ENCODE measurements at places on chromosomes 4 and X. TPM values are rescaled to one million over a fixed set of nuclear protein-coding genes. Genes with fewer than 3 reads are reported as not detected.
A peak's percentile ranks its signal among the peaks of the same experiment; 100 is the strongest.

GRCh38 chr4:128757712-128758111 is 51.8 kb upstream of the JADE1 start:
- DNase-seq, result no peak

- no peak for DNase-seq
Observed at GRCh38 chr4:47747211-47747610, 90.7 kb downstream of the CORIN start.

DNA sequence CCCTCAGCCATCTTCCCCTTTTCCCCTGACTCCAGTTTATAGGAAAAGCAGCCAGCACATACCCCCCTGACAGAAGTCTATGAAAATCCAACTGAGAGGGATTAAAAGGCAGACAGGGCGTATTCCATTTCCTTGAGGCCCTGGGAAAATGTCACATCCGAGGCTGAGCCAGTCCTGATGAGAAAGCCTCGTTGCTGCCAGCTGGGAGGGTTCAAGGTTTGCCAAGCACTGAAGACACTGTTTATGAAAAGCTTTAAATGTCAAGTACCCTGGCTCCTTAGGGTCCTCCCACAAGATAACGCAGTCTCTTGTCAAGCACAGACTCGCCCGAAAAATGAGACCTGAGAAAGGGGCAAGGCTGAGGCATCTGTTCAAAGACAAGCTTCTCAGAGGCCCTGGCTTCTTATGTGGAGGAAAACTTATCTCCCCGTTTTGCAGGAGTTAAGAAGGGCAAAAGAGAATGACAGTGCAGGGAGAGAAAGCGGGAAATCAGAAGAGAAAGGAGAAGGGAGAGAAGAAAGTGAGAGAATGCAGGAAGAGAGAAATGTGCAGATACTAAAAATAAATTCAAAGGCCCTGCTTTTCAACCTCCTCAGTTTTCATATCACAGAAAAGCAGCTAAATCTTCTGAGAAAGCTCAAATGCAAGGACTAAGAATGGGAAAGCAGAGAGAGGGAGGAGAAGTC is 44.7 kb downstream of the SCD5 start:
- peak; percentile 9 for DNase-seq

GRCh38 chrX:10231461-10231860 is 74.7 kb downstream of the CLCN4 start:
- no peak for DNase-seq

- DNase-seq, result no peak
Observed at GRCh38 chrX:44143061-44143602, 169.9 kb upstream of the NDP start.

DNA sequence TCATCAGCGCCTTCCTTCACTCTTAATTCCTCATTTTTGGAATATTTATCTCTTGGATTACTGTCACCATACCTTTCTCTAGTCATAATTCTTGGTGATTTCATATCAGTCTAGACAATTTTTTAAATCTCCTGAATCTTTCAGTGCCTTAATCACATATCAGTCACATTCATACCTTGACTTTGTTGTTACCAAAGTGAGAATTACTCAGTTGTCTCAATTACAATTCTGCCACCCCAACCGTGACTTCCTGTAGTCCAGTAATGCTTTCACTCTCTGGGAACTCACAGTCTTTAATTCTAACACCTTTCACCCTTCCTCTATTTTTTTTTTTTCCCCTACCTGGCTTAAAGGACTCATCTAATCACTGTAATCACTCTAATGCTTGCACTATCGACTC is 1275.3 kb upstream of the TENM3 start:
- no peak for DNase-seq

GRCh38 chr4:54574500-54574899 is 83.3 kb upstream of the KIT start:
- DNase-seq, result no peak

GRCh38 chr4:38570647-38571276 is 93.2 kb upstream of the KLF3 start:
- no peak for DNase-seq

DNA sequence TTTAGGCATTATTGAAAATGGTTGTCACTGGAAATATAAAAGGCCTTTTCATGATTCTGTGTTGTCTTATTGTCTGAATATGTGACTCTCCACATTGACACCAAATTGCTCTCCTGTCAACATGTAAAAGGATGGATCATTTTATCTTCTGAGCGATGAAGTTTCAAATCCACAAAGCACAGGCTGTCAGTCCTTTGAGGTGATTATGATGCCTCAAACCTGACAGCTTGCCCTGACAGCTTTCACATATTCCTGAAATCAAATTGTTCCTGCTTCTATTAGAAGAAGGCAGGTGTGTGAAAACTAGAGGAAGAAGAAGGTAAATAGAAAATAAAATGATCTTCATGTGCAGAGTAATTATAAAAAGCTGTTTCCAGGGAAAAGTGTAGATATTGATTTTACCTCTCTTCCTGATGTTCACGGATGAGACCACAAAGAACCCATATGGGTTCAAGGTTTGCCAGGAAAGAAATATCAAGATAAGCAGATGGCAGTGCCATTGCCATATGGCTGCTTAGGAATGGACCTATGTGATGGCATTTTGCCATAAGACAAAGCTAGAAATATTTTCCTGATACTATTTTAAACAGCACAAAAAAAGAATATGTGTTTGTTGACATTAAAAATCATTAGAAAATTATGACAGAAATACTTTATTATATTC is 1006.3 kb upstream of the AGA start:
- no peak for DNase-seq

DNA sequence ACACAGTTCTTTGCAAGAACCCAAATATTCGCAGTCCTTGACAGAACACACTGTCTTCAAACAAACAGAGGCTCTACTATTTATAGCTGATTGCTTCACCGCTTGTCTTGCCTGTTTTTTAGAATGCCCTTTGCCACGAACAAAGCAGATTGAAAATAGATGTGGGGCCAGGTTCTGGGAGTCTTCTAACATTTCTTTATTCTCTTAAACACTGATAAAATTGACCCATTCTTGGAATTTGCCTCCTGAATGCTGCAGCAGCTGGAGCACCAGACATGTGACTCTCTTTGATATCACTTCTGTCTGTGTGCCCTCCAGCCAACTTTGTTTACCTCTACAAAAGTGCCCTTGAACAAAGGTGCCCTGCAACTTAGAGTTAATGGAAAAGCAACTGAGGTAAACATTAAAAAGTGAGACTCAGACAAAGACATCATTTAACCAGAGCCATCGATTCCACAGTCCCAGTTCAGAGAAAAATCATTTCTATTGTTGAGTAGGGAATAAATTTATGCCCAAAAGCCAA is 64.2 kb upstream of the SPP1 start:
- no peak for DNase-seq

DNA sequence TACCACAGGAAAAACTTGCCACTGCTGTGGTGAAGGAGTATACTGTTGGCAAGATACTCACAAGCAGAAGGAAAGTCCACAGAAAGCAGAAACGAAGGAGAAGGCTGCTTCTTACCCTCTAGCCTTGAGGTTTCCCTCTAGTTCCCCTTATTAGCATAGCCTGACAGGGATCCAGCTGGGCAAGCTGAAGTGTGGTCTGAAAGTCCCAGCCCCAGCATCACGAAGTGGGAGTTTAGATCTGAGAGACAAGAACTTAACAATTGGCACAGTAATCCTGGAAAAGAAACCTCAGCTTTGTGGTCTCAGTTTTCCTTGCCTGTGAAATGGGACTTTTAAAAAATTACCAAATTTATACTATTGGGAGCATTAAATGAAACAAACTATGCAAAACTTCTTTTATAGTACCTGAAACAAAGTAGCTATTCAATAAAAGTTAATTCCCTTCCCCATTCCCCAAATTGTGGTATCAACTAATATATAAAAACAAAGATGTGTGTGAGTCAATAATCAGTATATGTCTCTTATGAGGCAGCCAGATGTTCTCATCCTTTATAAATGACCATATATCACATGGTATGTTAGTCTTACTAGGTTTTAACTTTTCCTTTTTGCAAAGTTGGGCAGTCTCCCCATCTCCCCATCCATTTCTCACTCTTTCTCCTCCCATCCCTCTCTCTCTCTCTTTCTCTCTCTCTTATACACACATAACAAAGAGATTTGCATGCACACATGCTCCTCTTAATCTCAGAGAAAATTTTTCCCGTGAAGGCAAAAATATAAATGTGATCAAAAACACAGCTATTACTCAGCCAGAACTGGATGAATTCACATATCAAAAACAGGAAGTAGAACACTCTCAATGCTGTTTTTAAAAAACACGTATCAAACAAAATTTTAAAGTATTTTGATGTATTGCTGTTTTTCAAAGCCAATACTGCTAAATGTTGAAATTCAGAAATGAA is 57.8 kb downstream of the SCFD2 start:
- no peak for DNase-seq

DNA sequence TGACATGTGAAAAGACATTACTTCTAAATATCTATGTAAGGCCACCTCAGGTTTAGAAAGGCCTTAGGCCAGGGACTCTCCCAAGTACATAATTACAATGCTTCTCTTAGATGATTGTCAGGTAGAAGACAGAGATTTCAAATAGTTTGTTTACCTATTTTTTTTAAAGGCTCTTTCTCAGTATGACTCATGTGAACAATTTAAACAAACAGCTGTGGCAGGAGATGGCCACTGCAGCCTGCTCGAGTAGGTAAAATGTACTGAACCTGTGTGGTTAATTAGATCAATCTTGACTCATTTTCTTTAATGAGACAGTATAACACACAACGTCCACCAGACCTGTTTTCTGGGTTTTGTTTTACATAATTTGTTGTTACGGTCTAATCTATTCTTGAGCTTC is 50.2 kb downstream of the LEF1 start:
- no peak for DNase-seq

- DNase-seq, result no peak
Observed at GRCh38 chr4:154868414-154869194, 87.5 kb downstream of the RBM46 start.

DNA sequence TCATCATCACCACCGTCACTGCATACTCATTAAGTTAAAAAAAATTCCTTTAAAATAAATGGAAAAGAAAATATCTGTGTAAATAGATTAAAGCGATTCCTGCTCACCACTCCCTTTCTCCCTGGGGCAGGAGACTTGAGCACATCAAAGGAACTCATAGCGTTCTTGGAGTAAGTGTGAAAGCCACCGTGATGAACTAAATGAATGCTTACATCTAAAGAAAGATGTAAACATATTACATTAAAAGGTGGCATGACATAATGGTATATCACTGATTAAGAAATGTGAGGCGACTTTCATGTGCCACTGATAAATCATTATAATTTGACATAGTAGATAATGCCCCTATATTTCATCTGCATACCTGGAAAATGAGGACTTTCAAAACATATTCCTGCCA is 92.0 kb downstream of the SNCA start:
- no peak for DNase-seq

DNA sequence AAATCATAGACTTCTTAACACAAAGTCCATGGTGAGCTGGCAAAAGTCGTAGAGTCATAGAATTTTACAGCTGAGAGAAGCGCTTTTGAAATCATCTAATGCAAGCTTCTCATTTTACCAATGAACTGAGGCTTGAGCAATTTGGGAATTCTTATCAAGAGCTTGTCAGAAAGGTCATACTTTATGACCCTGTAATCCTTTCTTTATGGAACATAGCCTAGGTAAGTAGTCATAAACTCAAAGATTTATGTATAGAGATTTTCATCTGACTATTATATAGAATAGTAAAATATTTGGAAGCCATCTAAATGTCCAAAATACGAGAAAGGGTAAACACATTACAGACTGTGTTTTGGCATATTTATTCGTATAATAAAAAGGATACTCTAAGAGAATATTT is 563.5 kb downstream of the PCDH7 start:
- no peak for DNase-seq

DNA sequence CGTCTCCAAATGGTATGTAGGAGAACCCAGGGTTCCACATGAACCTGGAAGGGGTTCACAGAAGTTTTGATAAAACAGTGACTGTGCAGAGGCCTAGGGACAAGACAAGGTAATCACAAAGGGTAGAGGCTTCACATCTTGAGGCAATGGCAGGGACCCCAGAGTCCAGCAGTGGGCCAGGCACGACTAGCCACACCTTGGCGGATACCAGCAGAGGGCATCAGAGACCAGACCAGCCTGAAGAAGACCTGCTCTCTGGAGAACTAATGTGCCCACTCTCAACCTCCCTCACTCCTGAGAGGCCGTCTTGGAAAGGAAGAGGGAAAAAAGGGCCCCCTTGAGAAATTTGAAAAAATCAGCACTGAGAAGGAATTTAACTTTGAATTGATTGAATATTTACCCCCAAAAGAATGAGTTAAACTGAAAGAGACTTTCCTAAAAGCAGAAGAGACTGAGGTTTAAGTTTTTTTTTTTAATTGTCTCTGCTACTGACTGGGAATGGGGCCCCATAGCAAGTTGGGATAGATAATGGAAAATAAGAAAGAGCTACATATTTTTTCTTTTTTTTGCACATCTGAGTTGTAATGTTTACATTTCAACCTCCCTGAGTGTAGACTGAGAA is 243.8 kb upstream of the JADE1 start:
- DNase-seq, result peak; percentile 49

- no peak for DNase-seq
Observed at GRCh38 chr4:69583543-69583942, 55.9 kb downstream of the UGT2A2 start.

GRCh38 chr4:85955620-85956292 is 404.1 kb downstream of the MAPK10 start:
- no peak for DNase-seq

DNA sequence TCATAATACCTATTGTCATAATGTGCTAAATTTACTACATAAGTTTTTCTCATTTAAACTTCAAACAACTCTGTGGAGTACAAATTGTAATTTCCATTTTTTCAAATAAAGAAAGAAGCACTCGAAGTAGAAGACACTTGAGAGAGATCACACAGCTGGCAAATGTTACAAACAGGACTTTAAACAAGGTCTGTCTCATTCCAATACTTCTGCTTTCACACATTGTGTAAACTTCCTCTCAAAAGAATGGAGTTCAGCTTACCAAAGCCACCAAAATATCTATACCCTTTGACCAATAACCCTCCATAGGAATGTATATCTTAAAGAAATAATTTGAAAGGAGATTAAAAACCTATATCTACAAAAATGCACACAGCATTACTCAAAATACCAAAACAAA is 88.3 kb downstream of the OPHN1 start:
- DNase-seq, result no peak

- DNase-seq, result no peak
Observed at GRCh38 chrX:133939655-133940302, 45.6 kb downstream of the GPC3 start.

DNA sequence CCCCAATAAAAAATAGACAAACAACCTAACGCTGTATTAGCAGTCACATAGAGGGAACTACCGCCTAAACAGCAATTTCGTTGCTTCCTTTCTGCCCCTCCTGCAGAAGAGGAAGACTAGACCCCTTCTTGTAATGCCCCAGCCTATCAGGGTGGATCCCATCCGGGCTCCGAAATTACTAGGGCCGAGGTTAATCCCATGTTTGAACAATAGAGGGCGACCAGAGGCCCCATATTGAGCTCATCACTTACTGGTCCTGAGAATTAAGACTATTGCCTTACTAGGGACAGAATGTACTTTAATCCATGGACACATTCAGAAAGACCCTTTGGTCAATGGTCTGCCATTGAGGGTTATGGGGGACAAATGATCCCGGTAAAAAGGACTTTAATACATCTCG is 11.8 kb upstream of the ZNF630 start:
- no peak for DNase-seq

The LDB2 gene
- total RNA-seq, result 3.1 TPM

The ADH1C gene
- total RNA-seq, result 373 TPM

The TRIML2 gene
- total RNA-seq, result not detected

The SPP1 gene
- total RNA-seq, result 3.7 TPM

The PALLD gene
- 92.7 TPM for total RNA-seq

The MAGEA9B gene
- total RNA-seq, result not detected

The CXCL5 gene
- total RNA-seq, result 0.55 TPM

The BEX2 gene
- total RNA-seq, result 7.8 TPM

The FAT1 gene
- 291 TPM for total RNA-seq

The RAB9B gene
- 1.3 TPM for total RNA-seq

The CSAG1 gene
- not detected for total RNA-seq

The IQSEC2 gene
- 32.1 TPM for total RNA-seq

Measured in left colon (tissue), 2 donors.